ENCODE measurements at places on chromosomes 5 and 9.

GRCh38 chr5:127909066-127909465, 174.5 kb upstream of the SLC12A2 start:
- no peak for DNase-seq

- no peak for DNase-seq
Observed at GRCh38 chr5:145847499-145848497, 12.7 kb upstream of the PRELID2 start.

GRCh38 chr5:50420343-50420935, 20.6 kb downstream of the EMB start:
- no peak for DNase-seq

DNA sequence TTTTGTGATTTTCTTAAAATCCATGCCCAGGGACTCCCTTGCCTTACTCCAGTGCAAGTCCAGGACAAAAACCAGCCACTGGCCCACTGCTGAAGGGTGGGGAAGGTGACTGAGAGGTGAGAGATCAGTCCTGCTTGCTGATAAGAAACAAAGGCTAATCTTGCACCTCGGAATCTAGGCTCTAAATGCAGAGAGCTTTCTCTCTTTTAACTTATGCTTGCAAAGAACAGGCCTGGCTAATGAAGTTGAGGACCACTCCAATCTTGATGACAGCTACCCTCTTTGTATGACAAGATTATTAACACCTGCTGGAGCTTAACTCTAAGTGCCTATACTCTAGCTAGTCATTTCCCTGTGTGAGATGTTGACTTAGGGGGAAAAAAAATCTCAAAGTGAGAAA, 8.8 kb downstream of the TLE1 start:
- DNase-seq, result no peak

- no peak for DNase-seq
Observed at GRCh38 chr9:88702985-88703384, 168.0 kb downstream of the NXNL2 start.

DNA sequence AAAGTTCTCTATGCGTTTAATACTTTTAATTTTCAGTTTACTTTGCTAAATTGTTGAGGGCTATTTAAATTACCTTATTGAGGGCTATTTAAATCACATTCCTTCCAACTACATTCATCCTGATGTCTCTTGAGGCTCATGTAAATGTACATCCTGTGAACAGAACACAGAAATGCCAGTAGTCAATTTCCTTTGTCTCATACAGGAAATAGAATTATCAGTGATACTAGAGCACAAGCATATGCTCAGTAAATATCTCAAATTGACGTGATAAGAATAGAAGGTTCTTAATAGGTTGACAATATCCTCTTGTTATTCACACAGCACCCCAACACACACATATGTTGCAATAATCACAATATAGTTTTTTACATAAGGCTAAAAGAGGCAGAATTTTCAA, 449.0 kb downstream of the CYLC2 start:
- DNase-seq, result no peak

DNA sequence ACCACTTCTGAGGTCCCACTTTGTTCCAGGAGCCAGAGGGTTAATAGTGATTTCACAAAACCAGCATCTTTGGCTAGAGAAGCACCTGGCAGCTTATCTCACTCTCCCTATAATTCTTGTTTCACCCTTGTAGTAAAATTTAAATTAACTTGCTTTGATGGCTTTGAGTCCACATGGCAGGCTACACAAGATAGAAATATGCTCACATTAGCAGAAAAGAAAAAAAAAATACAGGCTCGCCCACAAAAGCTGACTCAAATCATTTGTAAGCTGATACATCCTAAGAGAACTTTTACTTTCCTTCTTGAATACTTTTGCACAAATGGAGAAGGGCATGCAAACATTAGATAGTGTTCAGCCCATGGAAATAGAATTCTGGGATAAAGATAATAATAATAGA, 36.2 kb downstream of the TNFSF15 start:
- no peak for DNase-seq

- DNase-seq, result no peak
Observed at GRCh38 chr5:44334622-44335021, 54.6 kb downstream of the FGF10 start.

DNA sequence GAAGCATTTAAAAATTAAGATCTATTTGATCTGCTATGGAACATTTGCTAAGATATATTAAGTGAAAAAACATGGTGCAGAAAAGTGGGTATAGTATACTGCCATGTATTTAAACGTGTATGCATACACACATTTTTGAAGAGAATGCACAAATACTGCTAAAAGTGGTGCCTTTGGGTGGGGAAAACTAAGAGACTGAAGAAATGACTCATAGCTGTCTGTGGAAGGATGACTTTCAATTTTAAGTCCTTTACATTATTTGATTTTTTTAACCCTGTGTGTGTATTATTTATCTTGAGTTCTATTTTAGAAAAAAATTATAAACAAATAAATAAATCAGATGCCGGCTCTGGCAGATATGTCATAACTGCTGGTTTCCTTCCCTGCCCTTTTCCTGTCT, 120.7 kb upstream of the SLIT3 start:
- no peak for DNase-seq

GRCh38 chr9:108119530-108120113, 630.1 kb upstream of the KLF4 start:
- no peak for DNase-seq

GRCh38 chr5:23451156-23451555, 56.3 kb upstream of the PRDM9 start:
- no peak for DNase-seq

DNA sequence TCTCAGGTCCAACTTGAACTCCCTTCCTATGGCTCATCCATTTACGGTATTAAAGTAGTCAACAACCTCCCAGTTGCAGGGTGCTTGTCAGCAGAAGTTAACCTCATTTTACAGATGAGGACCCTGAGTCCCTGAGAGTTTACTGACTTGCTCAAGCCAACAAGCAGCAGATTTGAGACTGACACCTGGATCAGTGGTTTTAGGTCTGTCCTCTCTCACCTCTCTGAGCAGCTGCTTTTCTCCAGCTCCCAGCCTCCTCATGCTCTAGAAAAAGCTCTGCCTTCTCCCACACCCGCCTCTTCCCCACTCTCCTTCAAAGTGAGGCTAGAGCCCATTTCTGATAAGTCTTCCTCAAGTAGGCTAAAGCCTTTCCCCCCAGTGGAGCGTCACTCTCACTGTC, 56.4 kb downstream of the GABBR2 start:
- DNase-seq, result no peak

DNA sequence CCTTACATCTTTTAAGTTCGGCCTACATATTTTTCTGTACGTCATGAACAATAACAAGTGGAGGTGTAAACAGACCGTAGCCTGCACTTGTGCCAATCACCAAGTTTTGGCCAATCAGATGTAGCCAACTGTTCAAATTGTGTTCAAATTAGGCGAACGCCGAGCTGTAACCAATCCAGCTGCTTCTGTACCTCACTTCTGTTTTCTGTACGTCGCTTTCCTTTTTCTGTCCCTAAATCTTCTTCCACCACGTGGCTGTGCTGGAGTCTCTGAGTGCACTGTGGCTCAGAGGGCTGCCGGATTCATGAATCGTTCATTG, 26.4 kb downstream of the TRIM14 start:
- no peak for DNase-seq

- no peak for DNase-seq
Observed at GRCh38 chr5:95647886-95648860, 1.6 kb downstream of the RFESD start.

DNA sequence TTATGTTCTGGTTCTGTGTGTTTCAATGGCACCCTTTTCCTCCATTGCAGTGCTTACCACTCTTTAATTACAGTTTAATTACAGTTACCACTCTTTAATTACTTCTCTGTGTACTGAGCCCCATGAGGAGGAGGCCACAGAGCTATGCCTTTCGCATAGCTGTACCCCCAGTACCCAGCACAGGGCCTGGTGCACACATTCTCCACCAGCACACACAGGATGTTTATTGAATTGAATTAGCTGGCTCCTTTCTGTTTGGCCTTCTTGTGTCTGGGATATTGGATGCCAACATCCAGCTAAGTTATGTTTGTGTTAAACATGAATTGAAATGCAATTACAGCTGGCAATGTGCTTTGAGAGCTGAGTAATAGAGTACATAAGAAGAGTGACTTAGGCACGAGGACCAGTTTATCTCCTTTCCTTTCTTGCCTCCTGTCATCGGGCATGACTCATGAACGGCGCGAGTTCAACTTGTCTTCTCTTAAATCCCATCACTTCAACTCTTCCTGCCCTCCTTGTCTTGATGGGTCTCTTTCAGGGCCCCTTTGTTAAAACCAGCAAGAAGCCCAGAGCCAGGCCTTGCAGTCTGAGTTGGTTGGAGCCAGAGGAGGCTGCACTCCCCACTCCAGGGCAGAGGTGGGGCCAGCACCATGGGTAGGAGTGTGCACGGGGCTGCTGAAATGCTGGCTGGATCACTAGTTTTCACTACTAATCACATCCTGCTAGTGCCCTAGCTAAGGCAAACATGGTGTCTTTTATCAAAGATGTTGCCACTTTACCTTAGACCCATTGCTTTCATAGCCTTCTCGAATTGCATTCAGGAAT, 37.4 kb downstream of the MVB12B start:
- DNase-seq, result no peak

DNA sequence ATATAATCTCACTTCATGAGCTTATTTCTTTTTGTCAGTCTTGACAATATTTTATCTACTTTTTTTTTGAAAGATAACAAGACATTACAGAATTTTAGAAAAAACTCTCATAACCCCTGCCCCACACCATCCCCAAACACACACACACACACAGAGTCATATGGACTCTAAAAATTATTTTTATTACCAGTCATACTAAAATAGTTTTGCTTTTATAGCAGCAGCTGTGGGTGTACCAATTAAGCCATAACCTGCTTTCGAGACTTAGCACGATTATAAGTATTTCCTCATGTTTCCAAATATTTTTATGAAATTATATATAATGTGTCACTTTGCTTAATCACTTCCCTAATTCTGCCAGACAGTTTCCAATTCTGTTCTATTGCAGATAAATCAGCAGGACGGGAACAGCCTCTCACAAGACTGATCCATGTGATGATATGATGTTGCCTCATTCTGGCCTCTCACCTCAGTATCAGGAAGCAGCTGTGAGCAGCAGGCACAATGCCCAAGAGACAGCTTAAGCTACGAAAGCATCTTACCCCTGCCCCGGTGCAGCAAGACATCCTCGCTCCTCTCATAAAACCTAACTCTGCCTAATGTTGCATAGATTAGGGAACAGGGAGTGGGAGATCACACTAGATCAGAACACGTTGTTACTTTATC, 7.0 kb downstream of the PDCL start:
- DNase-seq, result no peak

DNA sequence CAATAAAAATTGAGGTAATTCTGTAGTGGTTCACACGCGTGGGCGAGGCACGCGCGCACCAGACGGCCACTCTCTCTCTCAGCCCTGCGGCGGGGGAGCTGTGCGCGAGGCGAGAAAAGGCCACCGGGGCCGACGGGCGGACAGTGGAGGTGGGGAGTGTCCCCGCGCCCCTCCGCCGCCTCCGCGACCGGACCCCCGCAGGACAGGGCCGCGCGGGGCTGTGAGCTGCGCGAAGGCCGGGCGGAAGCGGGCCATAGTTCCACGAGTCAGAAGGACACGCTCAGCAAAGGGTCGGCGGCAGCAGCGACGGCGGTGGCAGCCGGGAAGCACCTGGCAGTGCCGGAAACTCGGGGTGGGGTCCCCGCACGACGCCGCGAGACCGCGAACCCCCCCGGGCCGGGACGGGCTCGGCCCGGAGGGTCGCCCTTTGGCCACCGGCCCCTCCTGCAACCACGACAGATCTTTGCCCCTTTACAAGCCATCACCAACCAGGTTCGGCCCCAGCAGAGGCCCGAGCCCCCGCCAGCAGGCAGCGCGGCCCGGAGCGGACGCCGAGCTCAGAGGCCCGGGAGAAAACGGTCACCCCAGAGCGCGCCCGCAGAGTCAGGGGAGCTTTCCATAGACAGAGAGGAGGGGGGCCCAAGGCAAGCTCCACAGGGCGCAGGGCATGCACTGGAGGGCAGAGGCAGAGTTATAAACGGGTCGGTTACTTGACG, 60.9 kb downstream of the ZNF354C start:
- DNase-seq, result no peak

DNA sequence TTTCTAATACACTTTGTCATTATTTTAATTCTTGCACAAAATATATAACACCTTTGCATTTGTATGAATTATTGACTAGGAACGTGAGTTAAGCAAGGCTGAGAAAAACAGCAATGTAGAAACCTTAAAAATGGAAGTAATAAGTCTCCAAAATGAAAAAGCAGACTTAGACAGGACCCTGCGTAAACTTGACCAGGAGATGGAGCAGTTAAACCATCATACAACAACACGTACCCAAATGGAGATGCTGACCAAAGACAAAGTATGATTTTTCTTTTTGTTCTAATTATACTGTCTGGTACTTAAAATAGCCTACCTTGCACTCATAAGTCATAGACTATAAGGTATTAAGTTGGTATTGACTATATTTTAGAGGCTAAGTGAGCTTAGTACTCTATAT, 34.4 kb downstream of the RAD50 start:
- no peak for DNase-seq

- no peak for DNase-seq
Observed at GRCh38 chr5:167823405-167823804, 468.0 kb upstream of the WWC1 start.

- no peak for DNase-seq
Observed at GRCh38 chr5:153641183-153641688, 150.8 kb downstream of the GRIA1 start.

DNA sequence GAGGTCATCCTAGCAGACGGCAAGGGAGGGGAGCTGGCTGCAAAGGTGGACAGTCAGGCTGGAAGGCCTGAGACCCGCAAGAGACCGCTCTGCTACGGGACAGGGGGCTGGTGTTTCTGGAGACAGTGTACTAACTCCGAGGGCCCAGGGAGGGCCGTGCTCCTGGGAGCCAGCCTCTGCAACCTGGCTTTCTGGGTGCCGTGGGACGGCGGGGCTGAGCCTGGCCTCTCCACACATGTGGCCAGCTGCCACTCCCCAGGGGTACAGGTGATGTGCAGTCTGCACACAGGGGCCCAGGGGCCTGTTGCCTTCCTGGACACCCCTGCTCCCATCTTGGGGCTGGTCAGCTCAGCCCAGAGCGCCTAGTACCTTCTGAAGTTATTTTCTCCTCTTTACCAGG, 92.2 kb downstream of the MRPL36 start:
- no peak for DNase-seq

GRCh38 chr9:87516926-87517290, 19.2 kb downstream of the DAPK1 start:
- no peak for DNase-seq

DNA sequence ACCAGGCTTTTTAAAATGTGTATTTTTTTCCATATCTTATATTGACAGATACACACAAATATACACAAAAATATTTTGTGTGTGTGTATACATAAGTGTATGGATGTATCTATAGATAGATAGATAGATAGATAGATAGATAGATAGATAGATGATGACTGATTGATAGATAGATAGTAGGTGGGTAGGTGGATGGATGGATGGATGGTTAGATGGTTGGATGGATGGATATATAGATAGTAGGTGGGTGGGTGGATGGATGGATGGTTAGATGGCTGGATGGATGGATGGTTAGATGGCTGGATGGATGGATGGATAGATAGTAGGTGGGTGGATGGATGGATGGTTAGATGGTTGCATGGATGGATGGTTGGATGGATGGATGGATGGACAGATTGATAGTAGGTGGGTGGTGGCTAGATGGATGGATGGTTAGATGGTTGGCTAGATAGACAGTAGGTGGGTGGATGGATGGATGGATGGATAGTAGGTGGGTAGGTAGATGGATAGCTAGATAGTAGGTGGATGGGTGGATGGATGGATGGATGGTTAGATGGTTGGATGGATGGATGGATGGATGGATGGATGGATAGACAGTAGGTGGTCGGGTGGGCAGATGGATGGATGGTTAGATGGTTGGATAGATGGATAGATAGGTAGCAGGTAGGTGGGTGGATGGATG, 156.2 kb downstream of the NR3C1 start:
- DNase-seq, result no peak

- DNase-seq, result no peak
Observed at GRCh38 chr5:79536193-79536906, 22.4 kb upstream of the HOMER1 start.
